PC-3 (cell line): ENCODE measurements at places on chromosomes 1 and 21. TPM values are rescaled to one million over a fixed set of nuclear protein-coding genes. Genes with fewer than 3 reads are reported as not detected.

GRCh38 chr1:10867138-10867721, 70.8 kb upstream of the CASZ1 start:
- DNase-seq, result peak; percentile 69

DNA sequence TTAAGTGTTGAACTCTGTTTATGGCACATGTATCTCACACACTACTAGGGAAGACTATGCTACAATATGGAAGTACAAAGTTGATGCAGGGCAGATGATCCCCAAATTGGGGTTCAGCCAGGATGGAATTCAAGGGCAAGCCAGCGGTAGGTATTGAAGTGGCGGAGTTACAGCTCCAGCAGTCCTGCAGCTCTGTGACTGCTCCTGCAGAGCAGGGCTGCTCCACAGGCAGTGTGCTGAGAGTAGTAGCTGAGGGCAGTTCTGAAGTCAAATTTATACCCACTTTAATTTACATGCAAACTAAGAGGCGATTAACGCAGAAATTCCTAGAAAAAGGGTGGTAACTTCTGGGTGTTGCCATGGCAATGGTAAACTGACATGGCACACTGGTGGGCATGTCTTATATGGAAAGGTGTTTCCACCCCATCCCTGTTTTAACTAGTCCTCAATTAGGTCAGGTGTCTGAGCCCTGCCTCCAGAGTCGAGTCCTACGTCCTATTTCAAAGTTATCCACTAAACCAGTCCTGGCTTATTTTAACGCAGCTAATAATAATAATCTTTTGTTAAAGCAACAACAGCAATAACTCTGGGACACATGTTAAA, 20.6 kb upstream of the CENPF start:
- no peak for DNase-seq

DNA sequence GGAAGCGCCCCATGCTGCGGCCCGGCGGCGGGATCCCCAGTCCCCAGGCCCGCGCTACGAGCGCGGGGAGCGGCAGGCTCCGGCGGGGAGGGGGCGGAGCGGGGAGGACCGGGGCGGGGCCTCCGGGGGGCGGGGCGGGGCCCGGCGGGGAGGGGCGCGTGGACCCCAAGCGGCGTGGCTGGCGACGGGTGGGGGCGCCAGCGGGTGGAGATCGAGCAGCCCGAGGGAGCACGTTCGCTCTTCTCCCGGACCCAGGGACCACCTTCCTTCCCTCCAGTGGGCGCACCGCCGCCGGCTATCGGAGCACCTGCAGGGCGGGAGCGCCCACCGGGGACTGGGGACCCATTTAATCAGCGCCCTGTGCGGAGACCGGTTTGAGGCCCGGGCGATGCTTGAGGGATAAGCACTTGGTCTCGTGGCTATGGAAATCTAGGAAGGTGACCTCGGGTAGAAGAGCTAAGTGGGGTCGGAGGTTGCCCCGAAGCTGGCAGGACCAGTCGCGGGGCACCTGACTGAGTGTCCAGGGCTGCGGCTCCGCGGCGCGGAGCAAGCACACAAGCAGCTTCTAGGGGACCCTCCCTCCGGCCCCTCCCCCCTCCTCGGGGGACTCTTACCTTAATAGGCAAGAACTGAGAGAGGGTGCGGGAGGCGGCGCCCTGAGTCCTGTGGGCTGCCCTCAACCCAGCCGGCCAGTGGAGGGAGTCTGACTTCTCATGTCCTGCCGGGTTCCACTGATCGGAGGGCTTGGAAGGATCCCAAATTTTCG, at the start of gene TSPAN2:
TSS of gene TSPAN2 (minus strand) at position 84 of the 766 bp plus-strand sequence. CDS start at position 13, 71 bp downstream.
- peak; percentile 61 for DNase-seq

DNA sequence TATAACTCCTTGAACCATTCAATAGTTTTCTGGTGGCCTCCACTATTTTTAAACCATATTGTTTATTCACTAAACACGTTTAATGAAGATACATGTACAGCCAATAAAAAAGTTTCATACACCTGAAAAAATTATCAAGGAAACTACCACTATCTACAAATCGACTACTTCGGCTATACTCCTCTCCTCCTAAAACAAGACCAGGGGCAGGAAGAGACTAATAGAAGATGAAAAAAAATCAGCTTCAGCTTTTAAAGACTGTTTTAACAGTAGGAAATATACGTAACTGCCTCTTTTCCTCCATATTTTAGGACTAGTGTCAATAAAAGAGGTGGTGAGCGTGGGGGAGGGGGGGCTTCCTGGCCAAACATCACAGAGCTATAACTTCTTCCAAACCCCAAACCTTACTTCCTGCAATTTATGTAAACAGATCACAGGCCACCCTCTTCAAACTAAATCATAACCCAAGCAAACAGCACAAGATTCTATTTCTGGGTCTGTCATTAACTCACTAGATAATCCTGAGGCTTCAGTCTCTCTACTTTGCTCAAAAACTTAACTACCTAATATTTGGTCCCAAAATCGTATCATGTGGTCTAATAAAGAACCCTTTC, 15.1 kb downstream of the FOXJ3 start:
- no peak for DNase-seq

DNA sequence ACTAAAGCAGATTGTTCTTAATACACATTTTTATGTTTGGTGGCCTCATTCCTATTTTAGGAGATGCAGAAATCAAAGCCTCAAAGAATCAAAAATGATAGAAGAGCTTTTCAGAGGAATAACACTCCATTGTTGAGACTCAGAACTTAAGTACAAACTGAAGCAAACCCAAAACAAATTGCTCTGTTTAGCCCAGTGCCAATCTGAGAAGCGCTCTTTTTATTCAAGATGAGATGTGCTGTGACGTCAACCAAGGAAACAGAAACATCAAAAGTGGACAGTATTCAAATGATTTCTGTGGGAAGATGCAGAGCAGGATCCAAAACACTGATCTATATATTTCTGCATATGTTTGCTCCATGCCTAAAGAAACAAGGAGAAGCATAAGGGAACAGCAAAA, 18.0 kb downstream of the COLGALT2 start:
- no peak for DNase-seq

GRCh38 chr1:16187748-16188401, 24.6 kb downstream of the ARHGEF19 start:
- DNase-seq, result peak; percentile 93

Gene ORC1
- total RNA-seq, result 23.7 and 28.9 TPM in 2 replicates

Gene TTC24
- not detected in 2 replicates for total RNA-seq

Gene OR10J1
- not detected in 2 replicates for total RNA-seq

Gene NGF
- total RNA-seq, result 0.86 and 2.4 TPM in 2 replicates
